Cardiac ventricle fibroblast (primary cell): ENCODE measurements at places on chromosomes 6 and 20. TPM values are rescaled to one million over a fixed set of nuclear protein-coding genes. Genes with fewer than 3 reads are reported as not detected.

Gene AURKA
- total RNA-seq: 3.9 and 4.9 TPM in 2 replicates

Gene FLOT1
- total RNA-seq: 68.3 and 71.3 TPM in 2 replicates

Gene TGM3
- total RNA-seq: not detected in 2 replicates

Gene ADGB
- not detected in 2 replicates for total RNA-seq

Gene ENPP5
- total RNA-seq: 0.39 and 1.3 TPM in 2 replicates
